ENCODE measurements at places on chromosomes 1 and 21.

DNA sequence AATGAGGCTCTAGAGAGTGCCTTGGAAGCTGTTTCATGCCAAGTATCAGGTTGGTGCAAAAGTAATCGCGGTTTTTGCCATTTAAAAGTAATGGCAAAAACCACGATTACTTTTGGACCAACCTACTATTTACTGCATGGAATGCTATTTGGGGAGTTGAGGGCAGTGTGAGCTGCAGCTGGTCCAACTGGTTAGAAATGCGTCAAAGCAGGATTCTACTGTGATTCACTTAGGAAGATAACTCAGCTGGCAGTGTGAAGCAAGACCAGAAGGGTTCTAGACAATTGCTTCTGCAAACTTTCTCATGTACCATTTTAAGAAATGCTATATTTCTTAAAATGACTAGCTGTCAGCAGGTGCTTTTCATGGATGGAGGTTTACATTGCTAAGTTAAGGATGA is 21.2 kb upstream of the PLA2G2C start:
- DNase-seq: no peak

- DNase-seq: no peak
Measured at GRCh38 chr1:62286786-62287224, 32.4 kb downstream of the KANK4 start.

DNA sequence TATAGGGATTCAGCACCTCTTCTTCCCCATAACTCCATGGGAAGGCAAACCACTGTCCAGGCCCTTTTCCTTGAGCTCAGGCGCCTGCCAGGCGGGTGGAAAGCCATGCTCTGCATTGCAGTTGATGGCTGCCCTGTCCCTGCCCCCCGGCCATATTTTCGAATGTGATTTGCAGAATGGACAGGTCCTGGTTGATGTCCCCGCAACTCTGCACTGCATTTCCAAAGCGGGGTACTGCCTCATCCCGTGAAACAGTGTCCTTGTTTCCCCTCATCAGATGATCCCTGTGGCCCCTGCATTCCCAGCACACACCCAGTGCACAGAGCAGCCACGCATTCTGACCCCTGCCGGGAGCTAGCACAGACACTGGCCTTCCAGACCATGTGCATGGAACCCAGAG is 33.7 kb upstream of the SCMH1 start:
- DNase-seq: no peak

DNA sequence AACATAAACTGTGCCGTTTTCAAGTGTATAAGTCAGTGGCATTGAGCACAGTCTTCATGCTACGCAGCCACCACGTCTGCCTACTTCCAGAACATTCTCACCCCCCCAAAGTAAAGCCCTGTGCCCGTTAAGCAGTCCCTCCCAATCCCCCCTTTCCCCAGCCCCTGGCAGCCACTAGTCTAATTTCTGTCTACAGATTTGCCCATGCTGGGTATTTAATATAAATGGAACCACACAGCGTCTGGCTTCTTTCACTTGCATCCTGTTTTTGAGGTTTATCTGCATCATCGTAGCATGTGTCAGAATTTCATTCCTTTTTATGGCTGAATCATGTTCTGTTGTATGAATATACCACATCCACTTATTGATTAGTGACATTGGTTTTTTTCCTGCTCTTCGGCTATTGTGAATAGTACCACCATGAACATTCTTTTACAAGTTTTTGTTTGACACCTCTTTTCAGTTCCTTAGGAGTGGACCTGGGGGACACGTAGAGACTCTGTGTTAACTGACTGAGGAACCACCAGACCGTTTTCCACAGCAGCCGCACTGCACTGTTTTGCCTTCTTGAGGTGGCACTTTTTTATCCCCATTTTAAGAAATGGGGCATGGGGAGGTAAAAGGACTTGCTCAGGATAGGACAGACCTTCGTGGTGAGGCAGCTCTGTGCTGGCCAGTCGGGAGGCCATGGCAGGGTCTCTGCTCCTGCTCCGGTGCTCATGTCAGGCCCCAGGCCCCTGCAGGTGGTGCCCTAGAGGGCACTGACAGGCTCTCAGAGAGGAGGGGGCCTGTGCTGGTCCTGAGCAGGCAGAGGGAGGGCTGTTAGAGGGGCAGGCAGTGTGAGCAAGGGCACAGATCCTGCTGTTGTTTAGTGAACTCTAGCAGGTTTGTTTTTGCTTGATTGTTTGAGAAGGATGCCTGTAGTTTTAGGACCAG is 123.8 kb downstream of the PCBP3 start:
- no peak for DNase-seq

DNA sequence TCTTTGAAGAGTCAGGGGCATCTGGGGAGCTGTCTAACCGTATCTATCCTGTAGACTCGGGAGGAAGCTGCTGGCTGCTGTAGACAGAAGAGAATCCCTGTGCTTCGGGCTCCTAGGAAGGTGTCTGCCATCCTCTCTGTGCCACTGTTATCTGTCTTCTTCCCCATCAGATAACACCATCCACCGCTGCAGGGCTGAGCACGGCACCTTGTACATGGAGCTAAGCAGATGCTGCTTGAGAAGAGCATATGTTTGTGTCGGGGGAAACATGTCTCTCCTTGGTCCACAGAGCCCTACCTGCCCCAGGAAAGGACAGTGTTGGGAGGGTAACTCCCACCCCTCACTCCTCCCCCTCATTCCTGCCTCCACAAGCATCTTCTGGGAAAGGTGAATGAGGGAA is 1.4 kb upstream of the MAPKAPK2 start:
- DNase-seq: no peak

GRCh38 chr1:7550981-7551380 is 220.1 kb upstream of the VAMP3 start:
- no peak for DNase-seq

GRCh38 chr21:27206368-27206982 is 239.6 kb upstream of the ADAMTS5 start:
- no peak for DNase-seq

Measured in T-helper 17 cell (primary cell).